Activated T-cell treated with anti-CD3 and anti-CD28 coated beads, Interleukin-2, amount 50 U/mL, for 48 hours (primary cell): ENCODE measurements at places on chromosomes 2 and 18.
A peak's percentile ranks its signal among the peaks of the same experiment; 100 is the strongest.

DNA sequence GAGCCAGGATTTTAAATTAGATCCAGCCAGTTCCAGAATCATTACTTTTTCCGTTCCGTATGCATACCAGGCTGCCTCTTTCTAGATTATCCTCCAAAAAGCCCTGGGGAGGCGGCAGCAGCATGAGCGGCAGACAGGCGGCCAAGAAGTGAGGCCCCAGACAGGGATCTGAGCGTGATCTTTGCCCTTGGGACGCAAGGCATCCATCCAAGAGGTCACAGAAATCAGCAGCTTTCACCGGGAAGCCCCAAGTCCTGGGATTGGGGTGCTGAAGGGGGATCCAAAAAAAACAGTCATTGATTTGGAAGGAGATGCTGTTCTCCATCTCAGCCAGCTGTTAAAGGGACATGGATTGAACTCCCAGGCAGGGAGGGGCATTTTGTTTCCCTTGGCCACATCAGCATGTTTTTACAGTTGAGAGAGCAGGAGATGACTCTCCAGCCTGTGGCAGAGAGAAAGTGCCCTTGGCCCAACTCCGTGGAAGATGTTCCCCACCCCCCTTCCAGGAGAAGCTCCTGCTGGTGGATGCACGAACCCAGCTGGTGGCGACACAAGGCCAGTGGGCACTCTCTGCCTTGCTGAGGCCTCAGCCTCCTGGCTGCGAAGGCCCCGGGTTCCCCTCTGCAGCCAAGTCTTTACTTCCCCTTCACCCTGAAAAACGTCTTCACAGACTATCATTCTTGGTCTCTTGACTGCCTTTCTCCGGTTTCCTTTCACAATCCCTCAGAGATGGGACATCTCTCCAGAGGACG is 265.6 kb downstream of the ANAPC1 start:
- no peak for DNase-seq

- no peak for DNase-seq
Measured at GRCh38 chr2:177147834-177148445, 64.7 kb upstream of the HNRNPA3 start.

GRCh38 chr18:54717673-54718407 is 110.4 kb upstream of the RAB27B start:
- DNase-seq, result peak; percentile 50

GRCh38 chr18:34729264-34729663 is 19.2 kb downstream of the DTNA start:
- DNase-seq, result no peak

DNA sequence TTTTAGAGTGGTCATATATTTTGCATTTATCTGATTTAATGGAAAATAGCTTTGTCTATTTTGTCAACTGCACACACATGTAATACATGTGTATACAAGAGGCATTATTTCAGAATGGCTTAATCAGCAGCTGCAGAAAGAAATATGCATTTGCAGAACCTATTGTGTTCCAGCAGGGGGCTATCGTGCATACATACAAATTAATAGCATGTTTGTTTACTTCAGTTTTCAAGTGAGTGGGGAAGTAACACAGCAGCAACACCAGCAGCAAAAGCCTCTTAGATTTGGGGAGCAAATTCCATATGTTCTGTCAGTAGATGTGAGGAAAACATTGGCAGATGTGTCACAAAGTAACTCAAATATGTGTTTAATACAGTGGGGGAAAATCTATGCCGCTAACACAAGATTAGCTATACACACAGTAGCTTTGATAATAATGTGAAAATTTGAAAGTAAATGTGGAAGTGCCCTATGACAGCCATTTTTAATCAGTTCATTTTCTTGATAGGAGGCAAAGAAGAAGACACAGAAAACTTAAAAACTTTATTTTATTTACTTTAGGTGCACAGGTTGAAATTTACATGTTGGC is 218.1 kb downstream of the WDR7 start:
- DNase-seq, result no peak

DNA sequence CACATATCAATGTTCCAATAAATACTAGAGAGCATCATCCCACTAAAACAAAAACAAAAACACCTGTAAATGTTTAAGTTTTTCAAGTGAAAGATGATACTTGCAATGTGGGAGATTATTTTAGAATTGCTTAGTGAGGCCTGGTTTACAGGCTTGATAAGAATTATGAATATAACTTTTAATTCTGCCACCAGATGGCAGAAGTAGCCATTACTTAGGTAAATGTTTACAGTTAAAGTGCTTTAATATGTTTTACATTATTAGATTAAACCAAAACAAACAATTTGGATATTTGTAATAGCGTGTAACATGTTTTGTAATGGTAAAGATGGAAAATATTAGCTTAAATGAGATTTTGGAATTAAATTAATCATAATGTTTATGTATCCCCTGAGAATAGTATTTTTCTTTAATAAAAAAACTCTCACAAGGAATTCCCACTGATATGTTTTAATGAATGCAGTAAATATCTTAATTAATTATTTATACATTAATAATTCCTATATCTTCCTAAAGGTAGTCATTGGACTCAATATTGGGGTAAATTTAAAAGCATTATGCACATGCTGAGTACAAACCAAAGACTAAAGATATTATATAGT is 522.0 kb downstream of the SPAG16 start:
- no peak for DNase-seq
